ENCODE measurements at places on chromosomes 12 and 14.

- no peaks in the 10 kb centered on the region for H3K36me3 ChIP-seq
- H3K27me3 ChIP-seq, result no peaks in the 10 kb centered on the region
- H3K4me3 ChIP-seq, result no peak overlapping the region
- no peak overlapping the region for H3K27ac ChIP-seq
- no peaks in the 10 kb centered on the region for H3K4me1 ChIP-seq
These were observed 321.4 kb upstream of the LRFN5 start for GRCh38 chr14:41285186-41285748.

DNA sequence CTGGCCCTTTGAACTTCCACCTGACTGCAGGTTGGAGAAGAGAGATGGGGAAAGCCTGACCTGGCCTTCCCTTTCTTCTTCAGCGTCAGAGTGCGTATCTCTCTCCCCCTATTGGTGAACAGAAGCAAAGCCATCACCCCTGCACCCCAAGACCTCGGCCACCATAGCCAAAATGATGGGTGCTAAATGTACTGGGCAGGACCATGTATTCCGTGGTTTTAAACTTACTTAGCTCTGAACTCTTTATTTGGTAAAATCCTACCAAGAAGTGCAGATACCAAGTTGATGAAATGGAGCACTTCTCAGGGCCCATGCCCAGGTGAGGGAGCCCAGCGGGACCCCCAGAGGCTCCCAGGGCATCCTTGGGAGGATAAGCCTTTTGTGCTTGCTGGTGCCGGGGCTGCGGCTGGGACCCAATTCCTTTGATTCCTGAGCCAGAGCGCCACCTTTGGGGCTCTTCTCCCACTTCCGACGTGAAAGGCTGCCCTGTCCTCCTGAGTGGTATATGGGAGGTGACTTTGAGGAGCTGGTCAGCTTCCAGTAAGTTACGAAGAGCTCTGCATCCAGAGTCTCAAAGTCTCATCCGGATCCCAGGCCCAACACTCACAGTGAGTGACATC is 9.4 kb downstream of the CCND2 start:
- no peak overlapping the region for H3K4me3 ChIP-seq
- peaks cover 80% of the 10 kb centered on the region for H3K4me1 ChIP-seq
- H3K27me3 ChIP-seq, result no peaks in the 10 kb centered on the region
- peak overlapping the region; percentile 71 for H3K27ac ChIP-seq
- no peak for DNase-seq
- peaks cover 92% of the 10 kb centered on the region for H3K36me3 ChIP-seq

DNA sequence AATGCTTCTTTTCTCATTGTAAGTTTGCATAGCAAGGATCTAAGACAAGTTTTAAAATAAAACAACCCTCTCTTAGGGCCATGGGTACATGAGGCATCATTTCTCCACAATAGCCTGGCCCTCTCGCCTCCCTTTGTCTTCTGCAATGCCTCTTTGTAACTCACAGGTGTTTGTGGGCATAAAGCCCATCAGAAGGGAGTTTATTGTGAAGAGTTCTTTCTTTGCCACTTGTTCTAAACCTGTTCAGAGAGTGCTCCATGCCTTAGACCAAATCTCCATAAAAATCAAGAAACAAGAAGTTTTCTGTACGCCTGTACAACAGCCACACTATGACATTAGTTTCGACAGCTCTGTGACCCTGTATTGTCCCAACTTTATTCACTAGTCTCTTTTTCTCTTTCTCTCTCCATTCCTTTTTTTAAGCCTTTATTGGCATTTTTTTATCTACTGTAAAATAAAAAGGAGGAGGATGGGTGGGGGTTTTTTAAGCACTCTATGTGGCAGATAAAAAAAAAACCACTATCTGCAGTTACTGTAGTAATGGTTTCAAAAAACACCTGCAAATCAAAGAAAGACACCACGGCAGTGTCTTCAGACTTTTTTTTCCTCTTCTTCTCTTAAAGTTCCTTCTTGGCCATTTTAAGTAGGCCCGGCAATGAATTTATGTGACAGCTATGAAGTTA is 1.6 kb downstream of the C12orf42 start:
- no peak overlapping the region for H3K27ac ChIP-seq
- peak overlapping the region; percentile 64 for H3K4me3 ChIP-seq
- H3K36me3 ChIP-seq, result no peaks in the 10 kb centered on the region
- DNase-seq, result peak; percentile 49
- H3K27me3 ChIP-seq, result peaks cover 35% of the 10 kb centered on the region
- H3K4me1 ChIP-seq, result peaks cover 19% of the 10 kb centered on the region

GRCh38 chr12:77847680-77848431 is 17.2 kb downstream of the NAV3 start:
- no peaks in the 10 kb centered on the region for H3K27me3 ChIP-seq
- no peak for DNase-seq
- H3K27ac ChIP-seq, result no peak overlapping the region
- no peak overlapping the region for H3K4me3 ChIP-seq
- H3K4me1 ChIP-seq, result peaks cover 2% of the 10 kb centered on the region
- H3K36me3 ChIP-seq, result no peaks in the 10 kb centered on the region

DNA sequence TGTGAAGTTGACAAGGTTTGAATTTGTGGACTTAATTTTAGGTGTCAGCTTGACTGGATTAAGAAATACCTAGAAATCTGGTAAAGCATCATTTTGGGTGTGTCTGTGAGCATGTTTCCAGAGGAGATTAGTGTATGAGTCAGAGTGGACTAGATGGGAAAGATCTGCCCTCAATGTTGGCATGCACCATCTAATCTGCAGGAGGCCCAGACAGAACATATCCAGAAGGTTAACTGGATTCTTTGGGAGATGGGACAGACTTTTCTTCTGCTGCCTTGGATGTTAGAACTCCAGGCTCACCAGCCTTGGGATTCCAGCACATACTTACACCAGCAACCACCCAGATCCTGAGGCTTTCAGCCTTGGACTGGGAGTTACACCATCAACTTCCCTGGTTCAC is 14.1 kb downstream of the SGPP1 start:
- peaks cover 16% of the 10 kb centered on the region for H3K4me1 ChIP-seq
- H3K4me3 ChIP-seq, result no peak overlapping the region
- H3K27ac ChIP-seq, result no peak overlapping the region
- no peak for DNase-seq
- peaks cover 35% of the 10 kb centered on the region for H3K36me3 ChIP-seq

DNA sequence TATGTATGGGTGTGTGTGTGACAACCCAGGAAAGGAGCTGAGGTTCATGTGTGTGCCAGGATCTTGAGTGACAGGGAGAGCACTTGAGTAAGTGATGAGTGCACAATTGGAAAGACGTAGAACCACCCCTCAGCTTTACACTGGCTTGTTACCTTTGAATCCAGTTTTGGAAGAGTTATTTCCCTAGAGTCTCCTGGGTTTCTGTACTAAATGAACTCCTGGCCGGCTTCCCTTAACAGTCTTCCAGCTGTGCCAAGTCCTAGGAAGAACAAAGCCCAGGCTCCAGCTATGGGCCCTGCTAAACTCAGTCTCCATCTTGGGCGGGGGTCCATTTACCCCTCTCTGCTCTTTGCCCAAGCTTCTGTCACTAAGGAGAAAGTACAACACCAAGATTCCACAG is 19.7 kb upstream of the NR1H4 start:
- H3K4me1 ChIP-seq, result no peaks in the 10 kb centered on the region
- H3K27me3 ChIP-seq, result peaks cover 7% of the 10 kb centered on the region
- H3K36me3 ChIP-seq, result no peaks in the 10 kb centered on the region

- peak; percentile 43 for DNase-seq
- H3K4me1 ChIP-seq, result peaks cover 3% of the 10 kb centered on the region
- H3K27ac ChIP-seq, result no peak overlapping the region
- H3K4me3 ChIP-seq, result no peak overlapping the region
- no peaks in the 10 kb centered on the region for H3K36me3 ChIP-seq
These were observed 23.8 kb upstream of the PLD4 start for GRCh38 chr14:104900639-104901512.
